ENCODE measurements at places on chromosomes 1 and 21.
A peak's percentile ranks its signal among the peaks of the same experiment; 100 is the strongest.

- no peak for DNase-seq
These were observed 13.4 kb downstream of the OR10R2 start for GRCh38 chr1:158485455-158485854.

- DNase-seq: no peak
These were observed 122.5 kb downstream of the GLIS1 start for GRCh38 chr1:53616511-53616910.

DNA sequence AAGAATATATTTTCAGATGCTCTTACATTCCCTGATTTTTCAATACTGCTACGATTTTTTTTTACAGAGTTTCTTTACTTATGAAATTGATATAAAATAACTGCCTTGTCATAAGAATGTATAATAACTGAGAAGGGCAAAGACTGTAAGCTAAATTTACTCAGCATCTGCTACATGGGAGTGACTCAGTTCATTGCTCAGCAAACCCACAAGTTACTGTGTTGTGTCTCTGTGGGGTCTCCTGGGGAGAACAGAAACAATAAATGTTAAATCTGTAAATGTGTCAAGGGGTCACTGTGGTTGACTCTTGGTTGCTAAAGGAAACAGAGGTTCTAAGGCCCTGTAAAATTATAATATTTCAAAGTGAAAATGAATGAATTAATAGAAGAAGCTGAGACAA, 210.3 kb upstream of the CACYBP start:
- no peak for DNase-seq

GRCh38 chr1:183248989-183249691, 63.1 kb downstream of the LAMC2 start:
- DNase-seq: no peak

DNA sequence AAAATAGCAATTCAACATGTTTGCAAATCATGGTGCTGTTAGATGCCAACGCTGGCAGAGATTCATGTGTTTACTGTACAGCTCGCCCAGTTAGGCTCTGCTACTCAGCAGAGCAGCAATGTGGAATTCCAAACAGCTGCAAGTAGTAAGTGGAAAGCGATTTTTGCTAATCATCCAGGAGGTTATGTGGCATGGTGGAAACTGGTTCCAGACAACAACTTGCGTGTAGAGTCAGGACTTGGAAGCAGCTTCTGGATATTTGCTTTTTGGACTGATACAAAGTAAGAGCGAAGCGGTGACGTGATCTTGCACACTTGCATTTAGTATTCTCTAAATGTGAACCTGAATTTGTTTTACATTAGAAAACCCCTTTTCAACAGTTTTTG, 27.1 kb upstream of the HHAT start:
- no peak for DNase-seq

- no peak for DNase-seq
These were observed 483.4 kb downstream of the NPHP4 start for GRCh38 chr1:5508669-5509330.

DNA sequence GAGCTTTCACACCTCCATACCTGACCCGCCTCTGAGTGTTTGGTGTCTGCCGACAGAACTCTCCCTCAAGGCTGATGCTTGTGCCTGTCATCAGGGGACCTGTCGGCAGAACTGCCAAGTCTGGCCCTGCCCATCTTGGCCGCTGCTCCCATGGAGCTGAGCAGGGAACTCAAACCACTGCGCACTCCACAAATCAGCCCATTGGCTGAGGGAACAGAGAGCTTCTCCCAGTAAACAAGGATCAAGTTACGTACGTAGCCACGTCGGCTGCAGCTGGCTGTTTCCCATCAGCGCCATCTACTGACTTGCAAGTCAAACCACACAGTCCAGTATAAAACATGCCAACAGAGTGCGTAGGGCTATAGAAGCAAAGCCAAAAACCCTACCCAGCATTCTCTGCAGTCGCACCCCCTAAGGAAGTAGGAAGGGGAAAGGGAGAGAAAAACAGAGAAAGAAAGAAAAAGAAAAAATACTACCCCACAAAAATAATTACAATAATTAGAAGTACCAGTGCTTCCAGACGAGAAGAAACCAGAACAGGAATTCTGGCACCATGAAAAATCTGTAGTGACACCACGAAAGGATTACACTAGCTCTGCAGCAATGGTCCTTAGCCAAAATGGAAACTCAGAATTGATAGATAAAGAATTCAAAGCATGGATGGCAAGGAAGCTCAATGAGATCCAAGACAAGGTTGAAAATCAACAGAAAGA, 13.1 kb downstream of the KRTAP13-1 start:
- DNase-seq: no peak

- no peak for DNase-seq
These were observed 14.8 kb upstream of the ZNF436 start for GRCh38 chr1:23384312-23385058.

- DNase-seq: no peak
These were observed 141.2 kb downstream of the SLC44A5 start for GRCh38 chr1:75469586-75470173.

GRCh38 chr21:20789729-20790500, 208.3 kb upstream of the NCAM2 start:
- DNase-seq: no peak

DNA sequence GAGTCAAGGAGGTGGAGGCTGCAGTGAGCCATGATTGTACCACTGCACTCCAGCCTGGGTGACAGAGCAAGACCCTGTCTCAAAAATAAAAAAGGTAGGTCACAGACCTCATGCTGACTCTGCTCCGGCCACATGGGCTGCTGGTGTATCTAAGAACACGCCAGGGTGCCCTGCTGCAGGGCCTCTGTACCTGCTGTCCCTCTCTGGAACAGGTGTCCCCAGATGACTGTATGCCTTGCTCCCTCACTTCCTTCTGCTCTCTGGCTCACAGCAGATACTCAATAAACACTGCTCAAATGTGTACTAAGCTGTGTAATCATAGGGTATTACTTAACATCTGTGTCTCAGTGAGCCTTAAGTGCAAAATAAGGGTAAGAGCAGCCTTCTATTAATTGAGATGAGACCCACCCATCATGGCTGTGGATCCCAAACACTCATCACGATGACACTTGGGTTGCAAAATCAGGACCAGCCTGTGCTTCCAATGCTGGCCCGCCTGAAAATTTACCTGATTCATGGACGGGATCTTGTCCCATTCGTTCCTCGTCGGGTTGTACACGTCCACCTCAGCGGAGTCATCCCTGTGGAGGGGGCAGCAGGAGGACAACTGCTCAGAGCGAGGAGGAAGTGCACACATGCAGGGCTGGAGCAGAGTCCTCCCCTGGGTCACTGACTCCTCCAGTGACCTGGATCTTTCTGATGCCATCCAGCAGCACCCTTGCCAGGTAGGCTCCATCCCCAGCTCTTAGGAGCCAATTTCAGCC, 7.5 kb downstream of the KLHL21 start:
- DNase-seq: no peak

DNA sequence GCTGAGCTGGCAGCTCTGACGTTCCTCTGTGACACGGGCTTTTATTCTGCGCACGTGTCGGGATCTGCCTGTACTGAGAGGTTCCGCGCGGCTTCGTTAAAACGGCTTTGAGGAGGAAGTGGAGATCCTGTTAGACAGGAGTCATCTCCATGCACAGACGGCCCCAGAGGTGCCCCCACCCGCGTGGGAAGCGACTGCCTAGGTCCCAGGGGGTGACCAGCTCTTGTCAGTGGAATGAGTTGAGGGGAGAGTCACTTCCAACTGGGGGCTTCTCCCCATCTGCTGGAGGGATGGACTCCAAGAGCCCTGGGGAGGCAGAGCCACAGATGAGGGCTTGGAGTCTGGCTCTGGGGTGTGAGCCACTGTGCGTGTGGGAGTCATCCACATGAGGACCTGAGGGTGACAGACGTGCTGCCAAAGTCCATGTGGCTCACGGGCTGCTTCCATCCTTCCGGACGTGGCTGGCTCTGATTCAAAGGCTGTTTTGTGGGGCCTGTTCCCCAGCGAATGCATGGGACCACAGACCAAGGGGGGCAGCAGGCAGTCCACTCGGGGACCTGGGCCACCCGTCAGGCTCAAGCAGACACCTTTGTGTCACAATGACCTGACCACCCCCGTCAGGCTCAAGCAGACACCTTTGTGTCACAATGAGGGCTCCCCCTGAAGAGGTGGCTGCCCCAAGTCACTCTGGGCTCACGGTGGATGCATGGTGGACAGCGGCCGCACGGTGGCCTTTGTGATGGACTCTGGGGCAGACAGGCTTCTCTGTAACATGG, 26.8 kb downstream of the PTTG1IP start:
- DNase-seq: no peak

- no peak for DNase-seq
These were observed 12.2 kb upstream of the AGO1 start for GRCh38 chr1:35870651-35871309.

GRCh38 chr1:15410223-15410883, 665 bp downstream of the EFHD2 start:
- no peak for DNase-seq

GRCh38 chr1:56578963-56579875, at the start of gene PLPP3:
Gene PLPP3, minus strand, starts transcription at chr1:56579563. Its CDS starts 547 bp downstream, at chr1:56579016.
- DNase-seq: peak; percentile 67

DNA sequence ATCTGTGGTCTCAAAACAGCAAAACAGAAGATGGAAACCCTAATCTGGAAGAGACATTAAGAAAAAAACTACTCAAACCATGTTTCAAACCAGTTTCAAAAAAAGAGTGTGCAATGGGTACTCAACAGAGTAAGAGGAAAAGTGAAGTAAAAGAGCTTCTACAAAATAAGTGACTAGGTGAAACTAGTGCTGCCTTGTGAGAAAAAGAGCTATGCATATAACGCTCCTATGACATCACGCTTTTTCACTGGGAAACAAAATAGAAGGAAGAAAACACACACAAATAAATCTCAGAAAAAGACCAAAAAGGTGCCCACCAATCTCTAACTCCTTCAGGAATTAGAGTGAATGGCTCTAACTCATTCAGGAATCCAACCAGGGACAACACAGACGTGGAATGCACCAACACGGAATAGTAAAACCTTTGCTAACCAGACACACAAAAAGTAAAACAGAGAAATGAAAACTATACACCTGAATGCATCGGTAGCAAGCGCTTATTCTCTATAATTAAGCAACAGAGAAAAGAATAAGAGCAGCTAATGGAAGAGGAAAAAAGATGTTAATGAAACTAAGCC, 1.3 kb downstream of the FOXJ3 start:
- DNase-seq: no peak

- DNase-seq: peak; percentile 49
These were observed 24.2 kb upstream of the C1orf174 start for GRCh38 chr1:3924186-3924824.

GRCh38 chr1:119631433-119632102, 16.5 kb downstream of the ZNF697 start:
- peak; percentile 17 for DNase-seq

DNA sequence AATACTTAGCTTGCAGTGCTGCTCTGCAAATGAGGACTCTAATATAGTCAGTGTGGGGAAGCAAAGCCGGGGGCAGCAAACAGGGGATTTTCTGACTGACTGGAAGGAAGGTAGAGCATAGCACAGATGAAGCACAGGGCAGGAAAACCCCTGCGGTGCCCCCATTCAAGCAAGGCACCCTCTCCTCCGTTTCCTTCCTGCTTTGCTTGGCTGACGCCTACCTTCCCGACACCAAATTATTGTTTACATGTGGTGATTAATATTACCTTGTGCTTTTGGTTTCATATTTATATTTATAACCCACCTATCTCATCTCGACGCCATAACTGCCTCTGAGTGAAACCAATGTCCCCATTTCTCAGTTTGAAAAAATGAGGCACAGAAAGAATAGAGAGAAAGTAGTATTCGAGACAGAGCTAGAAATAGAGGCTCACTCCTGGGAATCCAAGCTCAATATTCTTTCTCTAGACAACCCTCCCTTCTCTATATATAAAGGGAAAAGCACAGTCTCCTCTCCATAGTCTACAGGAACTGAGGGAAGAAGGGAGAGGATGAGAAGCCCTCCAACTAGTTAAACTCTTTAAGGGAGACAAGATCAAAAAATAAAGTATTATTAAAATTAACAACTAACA, 41.3 kb downstream of the PIK3C2B start:
- DNase-seq: no peak

DNA sequence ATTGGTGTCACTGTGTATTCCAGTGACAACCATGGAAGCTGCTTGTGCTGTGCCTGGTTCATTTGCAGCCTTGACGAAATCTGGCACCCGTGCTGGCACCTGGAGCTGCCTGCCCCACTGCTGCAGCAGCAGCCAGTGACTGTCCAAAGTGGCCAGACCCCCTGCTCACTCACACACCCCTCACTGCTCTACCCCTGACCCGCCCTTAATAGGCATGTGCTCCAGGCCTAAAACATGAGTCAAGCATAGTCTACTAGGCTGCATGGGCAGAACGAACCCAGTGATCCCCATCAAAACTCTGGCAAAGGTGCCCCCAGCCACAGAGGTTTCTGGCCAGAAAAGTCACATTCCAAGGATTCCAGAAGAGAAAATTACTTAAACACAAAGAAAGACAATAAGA, 7.7 kb downstream of the PRAMEF1 start:
- no peak for DNase-seq

GRCh38 chr1:223479718-223480425, 86.7 kb downstream of the CCDC185 start:
- no peak for DNase-seq

GRCh38 chr1:104868794-104869193, 1119.1 kb downstream of the AMY1C start:
- no peak for DNase-seq

- no peak for DNase-seq
These were observed 62.2 kb upstream of the ATP1B1 start for GRCh38 chr1:169044296-169044695.

GRCh38 chr21:41957991-41958766, 4.4 kb upstream of the C2CD2 start:
- no peak for DNase-seq

GRCh38 chr1:1374589-1374928, 448 bp downstream of the AURKAIP1 start:
- no peak for DNase-seq

GRCh38 chr1:9013819-9014218, 12.4 kb downstream of the SLC2A7 start:
- no peak for DNase-seq

DNA sequence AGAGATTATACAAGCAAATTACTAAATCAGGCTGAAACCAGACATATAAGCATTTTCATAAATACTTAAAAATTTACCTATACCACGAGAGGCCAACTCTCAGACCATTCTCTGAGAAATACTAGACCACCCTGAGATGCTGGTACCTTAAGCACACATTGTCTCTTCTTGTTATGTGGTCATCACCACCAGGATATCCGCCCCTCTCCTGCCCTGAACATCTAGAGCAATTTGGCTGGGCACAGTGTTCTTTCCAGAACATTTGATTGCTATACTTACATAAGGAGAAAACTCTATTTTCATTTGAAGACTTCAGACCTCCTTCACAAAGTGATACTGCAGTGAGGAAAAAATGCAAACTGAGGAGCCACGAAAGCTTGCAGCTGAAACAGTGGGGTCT, 36.2 kb upstream of the DUSP10 start:
- DNase-seq: no peak

DNA sequence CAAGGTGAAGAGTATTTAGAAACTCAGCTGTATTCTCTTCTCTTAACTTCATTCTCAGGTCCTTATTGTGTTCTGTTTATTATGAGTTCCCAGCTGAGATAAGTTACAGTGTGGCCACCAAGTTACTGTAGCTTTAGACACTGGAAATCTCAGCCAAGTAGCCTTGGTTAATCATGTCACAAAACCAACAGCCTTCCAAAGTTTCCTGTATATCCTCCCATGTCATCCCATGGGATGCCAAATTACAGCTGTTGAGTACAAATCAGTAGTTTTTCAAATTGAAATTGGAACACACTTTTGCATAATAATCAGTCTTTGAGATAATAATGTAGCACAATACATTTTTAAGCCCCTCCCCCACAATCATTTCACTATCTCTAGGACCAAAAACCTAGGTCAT, 10.7 kb downstream of the ADAMTS5 start:
- DNase-seq: no peak

GRCh38 chr1:224175617-224176016, 7.4 kb upstream of the DEGS1 start:
- no peak for DNase-seq

GRCh38 chr1:229001467-229002011, 266.3 kb downstream of the RHOU start:
- DNase-seq: no peak
